ENCODE measurements at places on chromosomes 6 and 20. TPM values are rescaled to one million over a fixed set of nuclear protein-coding genes. Genes with fewer than 3 reads are reported as not detected.

The SYCP2L gene
- total RNA-seq: not detected

The RIPPLY2 gene
- total RNA-seq: not detected

The DSP gene
- total RNA-seq: 27.3 TPM

The SIRPB1 gene
- total RNA-seq: 2.5 TPM

The IL17F gene
- total RNA-seq: not detected

The MDFI gene
- 1.3 TPM for total RNA-seq

The PRSS16 gene
- 0.19 TPM for total RNA-seq

The TNFRSF6B gene
- total RNA-seq: 8.7 TPM

The OLIG3 gene
- not detected for total RNA-seq

The TRIM26 gene
- total RNA-seq: 17.5 TPM

The COL20A1 gene
- under 0.01 TPM for total RNA-seq

The C20orf204 gene
- 0.77 TPM for total RNA-seq

The ATXN1 gene
- total RNA-seq: 26.8 TPM

The MLIP gene
- total RNA-seq: not detected

The PGC gene
- not detected for total RNA-seq

The KCNK16 gene
- not detected for total RNA-seq
